Nucleus accumbens (tissue), 56 donors: ENCODE measurements at places on chromosomes 1 and 21.

DNA sequence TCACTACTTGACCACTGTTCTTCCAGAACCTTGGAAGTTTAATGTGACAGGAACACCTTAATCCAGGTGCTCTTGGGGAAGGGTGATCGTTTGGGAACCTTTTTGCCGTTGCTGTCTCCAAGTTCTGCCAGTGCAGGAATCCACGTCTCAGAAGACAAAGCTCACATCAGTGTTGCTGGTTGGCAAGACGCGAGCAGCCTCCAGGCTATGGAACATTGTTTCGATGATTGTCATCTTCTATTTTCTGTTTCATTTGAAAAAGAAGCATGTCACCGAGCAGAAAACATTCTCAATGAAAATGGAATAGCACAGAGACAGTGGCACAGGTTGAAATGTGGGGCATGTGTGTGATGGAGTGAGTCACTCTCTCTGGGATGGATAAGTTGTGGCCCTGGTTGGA lies 11.7 kb downstream of the STUM start:
- no peak for DNase-seq

GRCh38 chr1:108595507-108595906 lies 35.6 kb downstream of the EEIG2 start:
- no peak for DNase-seq

GRCh38 chr1:109307274-109308021 lies 637 bp upstream of the MYBPHL start:
- DNase-seq = peak; percentile 24

DNA sequence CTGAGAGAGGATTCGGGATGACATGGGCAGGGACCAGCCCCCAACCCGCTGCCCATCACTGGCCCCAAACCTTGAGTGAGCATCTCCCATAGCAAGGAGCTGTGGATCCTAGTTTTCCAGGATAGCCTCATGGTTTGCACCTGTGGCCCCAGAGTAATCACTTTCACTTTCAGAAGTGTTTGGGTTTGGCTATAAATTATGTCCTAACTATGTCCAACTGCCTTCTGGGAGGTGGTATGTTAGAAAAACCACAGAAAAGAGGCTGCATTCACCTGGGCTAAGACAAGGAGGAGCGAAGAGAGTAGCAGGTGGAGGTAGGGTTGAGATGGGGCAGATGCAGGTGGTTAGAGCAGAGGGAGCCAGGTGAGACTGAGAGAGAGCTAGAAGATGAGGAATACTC lies 19.4 kb upstream of the CLIC6 start:
- no peak for DNase-seq
